Esophagus squamous epithelium (tissue), 5 donors: ENCODE measurements at places on chromosomes 7 and 10.

DNA sequence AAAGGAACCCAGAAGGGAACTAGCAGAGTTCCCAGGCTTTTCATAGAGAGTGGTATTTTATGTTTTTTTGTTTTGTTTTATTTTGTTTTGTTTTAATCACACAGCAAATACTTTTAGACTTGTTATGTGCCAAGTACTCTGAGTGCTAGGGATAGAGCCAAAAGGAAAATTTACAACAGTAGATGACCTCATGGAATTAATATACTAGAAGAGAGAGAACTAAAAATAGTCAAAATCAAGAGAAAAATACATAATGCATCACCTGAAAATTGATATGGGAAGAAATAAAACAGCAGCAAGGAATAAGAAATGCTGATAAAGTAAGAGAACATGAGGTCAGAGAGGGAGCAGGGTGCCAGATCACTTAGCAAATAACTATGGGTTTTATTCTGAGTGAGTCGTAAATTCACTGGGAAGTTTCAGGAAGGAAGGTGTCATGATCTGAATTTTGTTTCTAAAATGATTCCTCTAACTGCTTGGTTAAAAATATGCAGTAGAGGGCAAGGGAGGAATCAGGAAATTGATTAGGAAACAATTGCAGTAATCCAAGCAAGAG is 351.0 kb downstream of the ANKRD7 start:
- no peak for DNase-seq
- H3K27ac ChIP-seq: no peak overlapping the region

DNA sequence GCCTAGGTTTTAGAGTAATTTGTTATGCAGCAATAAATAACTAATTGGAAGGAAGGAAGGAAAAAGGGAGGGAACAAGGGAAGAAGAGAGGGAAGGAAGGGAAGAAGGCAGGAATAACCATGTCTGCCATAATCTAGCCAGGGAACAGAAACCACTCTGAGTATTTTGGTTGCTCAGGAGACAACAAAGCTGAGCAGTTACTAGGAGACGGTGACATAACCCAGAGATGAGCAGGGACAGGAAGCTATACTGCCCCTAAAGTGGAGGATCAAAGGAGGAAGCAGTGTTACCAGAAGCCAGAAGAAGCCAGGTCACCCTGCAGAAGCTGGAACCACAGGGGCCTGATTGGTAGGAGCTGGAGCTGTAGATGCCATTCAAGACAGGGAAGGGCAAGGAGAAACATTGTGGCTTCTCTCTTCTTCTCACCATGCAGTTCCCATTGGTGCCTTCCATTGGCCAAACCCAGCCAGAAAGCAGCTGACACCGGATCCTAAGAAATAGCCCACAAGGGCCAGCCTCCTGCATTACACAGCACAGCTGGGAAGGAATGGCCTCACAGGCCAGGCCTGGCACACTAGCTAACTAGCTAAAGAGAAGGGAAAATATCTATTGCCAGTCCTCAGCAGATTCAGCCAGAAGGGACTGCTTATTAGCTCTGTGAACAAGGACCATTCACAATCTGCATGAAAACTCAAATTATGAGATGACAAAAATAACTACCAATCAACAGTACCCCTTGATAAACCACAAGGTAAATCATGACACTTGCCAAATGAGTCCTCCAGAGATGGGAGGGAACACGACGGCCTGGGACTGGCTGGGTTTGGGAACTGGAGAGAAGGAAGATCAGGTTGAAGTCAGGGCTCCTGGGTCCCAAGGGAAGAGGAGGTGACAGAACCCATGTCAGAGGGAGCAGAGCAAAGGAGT is 184.5 kb upstream of the NFE2L3 start:
- no peaks in the 10 kb centered on the region for H3K4me1 ChIP-seq
- no peak overlapping the region for H3K27ac ChIP-seq
- H3K36me3 ChIP-seq: no peaks in the 10 kb centered on the region
- no peak for DNase-seq
- H3K27me3 ChIP-seq: no peaks in the 10 kb centered on the region
- no peak overlapping the region for H3K4me3 ChIP-seq

DNA sequence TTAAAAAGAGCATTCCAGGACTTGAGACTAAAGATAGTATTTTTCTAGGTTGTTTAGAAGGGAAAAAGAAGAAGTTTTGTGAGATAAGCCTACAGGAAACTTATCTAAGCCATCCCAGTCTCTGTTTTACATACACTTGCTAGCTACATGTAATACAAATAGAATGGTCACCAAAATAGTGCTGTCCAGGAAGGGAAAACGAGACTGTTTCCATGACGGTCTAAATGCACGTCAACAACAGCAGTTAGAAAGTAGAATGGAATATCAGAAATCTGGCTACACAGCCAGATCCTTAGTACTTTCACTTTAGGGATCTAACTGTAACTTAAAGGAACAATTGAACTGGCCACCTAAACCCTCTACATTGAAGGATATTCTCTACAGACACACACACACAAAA is 117.6 kb downstream of the TSPAN12 start:
- H3K27ac ChIP-seq: no peak overlapping the region
- no peak for DNase-seq
- H3K36me3 ChIP-seq: no peaks in the 10 kb centered on the region
- peak overlapping the region; percentile 6 for H3K4me3 ChIP-seq

DNA sequence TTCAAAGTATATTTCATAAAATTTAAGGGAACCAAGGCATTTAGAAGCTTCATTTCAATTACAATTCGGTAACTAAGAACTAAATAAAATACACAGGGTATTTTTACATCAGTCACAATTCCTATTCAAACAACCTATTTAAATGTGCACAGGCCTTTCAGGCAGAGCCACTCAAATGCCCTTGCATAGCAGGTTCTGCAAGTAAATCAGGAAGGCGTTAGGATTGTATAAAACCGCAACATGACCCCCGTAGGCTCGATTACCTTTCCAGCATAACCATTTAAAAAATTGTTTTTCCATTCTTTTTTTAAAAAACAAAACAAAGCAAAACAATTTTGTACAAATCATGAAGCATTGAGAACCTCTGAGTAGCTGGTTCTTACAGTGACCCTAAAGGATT is 289.9 kb upstream of the SP8 start:
- no peaks in the 10 kb centered on the region for H3K27me3 ChIP-seq
- H3K36me3 ChIP-seq: no peaks in the 10 kb centered on the region
- no peaks in the 10 kb centered on the region for H3K4me1 ChIP-seq
- no peak overlapping the region for H3K27ac ChIP-seq

DNA sequence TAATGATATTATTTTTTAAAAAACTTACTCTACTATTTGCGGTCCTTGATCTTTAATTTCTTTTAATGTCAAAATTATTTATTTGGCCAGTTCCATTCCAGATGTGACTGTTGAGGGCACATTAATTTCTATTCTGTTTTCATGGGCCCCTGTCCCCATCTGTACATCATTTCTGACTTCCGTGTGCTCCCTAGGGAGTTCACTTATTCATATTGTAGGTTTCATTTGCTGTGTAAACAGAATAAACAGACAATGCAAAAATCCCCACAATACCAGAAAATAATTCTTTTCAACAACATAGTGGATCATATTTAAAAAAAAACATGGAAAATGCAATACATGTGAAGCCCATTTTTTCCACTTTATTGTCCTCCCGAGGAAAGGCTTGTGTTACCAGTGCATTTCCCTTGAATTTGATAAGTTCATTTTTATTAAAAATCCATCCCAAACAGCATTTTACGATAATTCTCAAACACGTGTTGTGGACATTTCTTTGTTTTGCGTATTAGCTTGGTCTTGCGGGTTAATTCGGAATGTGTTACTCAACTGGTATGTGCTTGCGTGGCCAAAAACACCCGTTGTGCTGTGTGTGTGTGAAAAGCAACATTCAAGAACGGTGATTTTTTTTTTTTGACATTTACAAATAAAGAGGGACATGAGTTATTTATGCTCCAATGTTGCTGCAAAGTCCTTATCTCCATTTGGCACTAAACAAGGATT is 138.4 kb downstream of the MGMT start:
- H3K4me3 ChIP-seq: no peak overlapping the region
- H3K4me1 ChIP-seq: no peaks in the 10 kb centered on the region
- DNase-seq: no peak

DNA sequence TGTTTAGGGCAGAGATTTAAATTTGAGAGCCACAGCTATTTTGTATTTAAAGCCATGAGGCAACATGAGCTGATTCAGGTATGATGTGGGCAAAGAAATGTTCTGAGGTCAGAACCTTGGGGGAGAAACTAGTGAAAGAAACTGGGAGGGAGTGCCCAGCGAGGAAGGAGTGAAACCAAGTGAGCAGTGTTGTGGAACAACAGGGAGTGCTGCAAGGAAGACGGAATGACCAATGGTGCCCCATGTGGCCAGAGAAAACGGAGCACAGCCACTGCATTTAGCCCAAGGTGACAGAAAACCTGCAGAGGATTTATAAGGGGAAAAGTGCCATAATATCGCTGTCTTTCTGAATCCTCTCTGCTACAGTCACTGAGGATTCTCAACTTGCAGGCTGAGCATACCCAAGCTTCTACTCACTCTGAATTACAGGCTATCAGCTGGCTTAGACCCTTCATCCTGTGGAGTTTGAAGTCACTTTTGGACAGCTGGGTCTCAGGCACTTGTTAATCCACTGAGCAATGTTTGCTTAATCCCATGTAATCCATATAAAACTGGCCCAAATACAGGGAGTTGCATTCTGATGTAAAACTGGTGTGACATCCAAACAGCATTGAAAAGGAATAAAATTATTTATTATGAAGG is 777.3 kb downstream of the CCSER2 start:
- no peaks in the 10 kb centered on the region for H3K36me3 ChIP-seq
- H3K4me1 ChIP-seq: no peaks in the 10 kb centered on the region
- no peak for DNase-seq

GRCh38 chr7:98802781-98803110 is 67.1 kb downstream of the TMEM130 start:
- no peak for DNase-seq
- H3K27me3 ChIP-seq: no peaks in the 10 kb centered on the region
- H3K27ac ChIP-seq: no peak overlapping the region

GRCh38 chr10:49089557-49090188 is 25.6 kb downstream of the VSTM4 start:
- H3K4me1 ChIP-seq: peaks cover 11% of the 10 kb centered on the region
- peak overlapping the region; percentile 46 for H3K27ac ChIP-seq
- H3K36me3 ChIP-seq: no peaks in the 10 kb centered on the region

DNA sequence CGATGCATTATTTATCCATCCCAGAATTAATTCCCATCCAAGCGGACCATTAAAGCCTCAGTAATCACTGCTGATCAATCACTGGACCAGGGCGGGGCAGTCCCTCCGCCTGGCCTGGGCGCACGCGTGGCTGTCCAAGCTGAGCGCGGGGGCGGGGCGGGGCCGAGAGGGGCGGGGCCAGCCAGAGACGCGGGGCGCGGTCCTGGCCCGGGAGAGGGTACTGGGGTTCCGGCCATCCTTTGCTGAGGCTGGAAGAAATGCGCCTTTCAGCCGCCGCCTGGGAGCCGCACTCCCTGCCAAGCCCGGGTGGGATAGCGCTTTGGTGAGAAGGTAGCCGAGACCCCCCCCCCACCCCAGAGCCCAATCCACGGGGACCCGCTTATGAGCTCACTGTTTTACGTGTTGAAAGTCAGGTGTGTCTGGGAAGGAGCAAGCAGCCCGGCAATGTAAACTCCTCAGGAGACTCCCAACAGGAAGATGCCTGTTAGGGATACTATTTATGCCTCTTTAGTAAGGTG is at the start of gene ARHGAP22:
Gene ARHGAP22 (minus strand): TSS at position 83 of the 518 bp plus-strand sequence. CDS start 277 bp downstream, outside the sequence.
- DNase-seq: no peak
- H3K27me3 ChIP-seq: no peaks in the 10 kb centered on the region
- H3K36me3 ChIP-seq: no peaks in the 10 kb centered on the region
- peak within 1 kb of the TSS; percentile 15 for H3K4me3 ChIP-seq
- peak within 1 kb of the TSS; percentile 39 for H3K27ac ChIP-seq

GRCh38 chr7:98211221-98211675 is at the start of gene BHLHA15:
TSS of gene BHLHA15 (plus strand) at chr7:98211439. CDS start at chr7:98212310, 871 bp downstream.
- peaks cover 11% of the 10 kb centered on the region for H3K4me1 ChIP-seq
- H3K27me3 ChIP-seq: no peaks in the 10 kb centered on the region
- no peak for DNase-seq

DNA sequence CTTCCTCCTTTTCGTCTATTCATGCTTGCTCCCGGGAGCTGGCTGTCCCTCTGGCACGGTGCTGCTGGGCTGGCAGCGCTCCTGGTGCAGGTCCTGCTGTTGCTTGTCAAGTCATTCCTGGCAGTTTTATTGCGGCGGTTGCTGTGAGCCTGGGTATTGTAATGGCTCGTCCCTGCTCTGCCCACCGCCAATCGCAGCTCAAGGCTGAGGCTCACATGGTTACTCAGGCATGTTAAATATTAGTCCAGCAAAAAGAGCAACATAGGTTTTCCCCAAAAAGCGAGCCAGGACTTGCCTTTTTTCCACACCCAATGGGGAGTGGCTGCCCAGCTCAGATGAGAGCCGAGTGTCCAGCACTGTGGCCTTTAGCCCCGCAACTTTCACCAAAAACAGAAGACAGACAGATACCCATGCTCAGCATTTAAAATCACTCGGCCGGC is 492.9 kb upstream of the FOXK1 start:
- H3K27ac ChIP-seq: peak overlapping the region; percentile 44
- H3K4me1 ChIP-seq: peaks cover 23% of the 10 kb centered on the region
- H3K27me3 ChIP-seq: no peaks in the 10 kb centered on the region
- H3K36me3 ChIP-seq: no peaks in the 10 kb centered on the region

- DNase-seq: no peak
- no peak overlapping the region for H3K4me3 ChIP-seq
- H3K4me1 ChIP-seq: no peaks in the 10 kb centered on the region
- no peaks in the 10 kb centered on the region for H3K27me3 ChIP-seq
- H3K27ac ChIP-seq: no peak overlapping the region
These were observed 12.2 kb downstream of the DNAJB9 start for GRCh38 chr7:108581655-108582491.

DNA sequence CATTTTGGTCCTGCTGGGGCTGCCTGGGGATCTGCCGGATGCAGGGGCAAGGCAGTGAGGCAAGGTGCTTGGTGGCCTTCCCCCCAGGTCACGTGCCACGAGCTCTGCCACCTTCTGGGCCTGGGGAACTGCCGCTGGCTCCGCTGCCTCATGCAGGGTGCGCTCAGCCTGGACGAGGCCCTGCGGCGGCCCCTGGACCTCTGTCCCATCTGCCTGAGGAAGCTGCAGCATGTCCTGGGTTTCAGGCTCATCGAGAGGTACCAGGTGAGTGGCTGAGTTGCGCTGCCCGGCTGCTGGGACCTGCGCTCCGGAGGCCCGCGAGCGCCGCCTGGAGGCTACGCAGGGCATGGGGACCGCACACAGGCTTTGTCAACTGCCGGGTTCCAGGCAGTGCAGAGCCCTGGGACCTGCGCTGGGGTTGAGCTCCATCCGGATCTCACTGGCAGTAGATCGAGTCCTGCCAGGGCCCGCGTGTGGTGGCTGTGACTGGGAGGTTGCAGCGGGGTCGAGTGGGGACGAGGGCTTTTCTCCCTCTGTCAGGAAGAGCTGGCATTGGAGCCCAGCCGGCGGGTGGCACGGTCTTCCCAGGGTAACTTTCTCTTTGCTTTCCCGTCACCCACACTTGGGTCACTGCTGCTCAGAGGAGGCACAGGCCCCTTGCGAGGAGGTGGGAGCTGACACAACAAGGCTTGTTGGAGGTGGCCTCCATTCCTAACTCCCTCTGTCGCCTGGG is 21.7 kb downstream of the AMZ1 start:
- H3K27me3 ChIP-seq: no peaks in the 10 kb centered on the region
- H3K4me1 ChIP-seq: no peaks in the 10 kb centered on the region
- DNase-seq: no peak
- H3K4me3 ChIP-seq: peak overlapping the region; percentile 24

GRCh38 chr7:106413446-106413845 is 128.7 kb upstream of the NAMPT start:
- H3K36me3 ChIP-seq: no peaks in the 10 kb centered on the region
- DNase-seq: no peak
- H3K27ac ChIP-seq: no peak overlapping the region
- H3K27me3 ChIP-seq: no peaks in the 10 kb centered on the region

GRCh38 chr7:33707427-33707826 is 197.9 kb upstream of the BMPER start:
- H3K4me1 ChIP-seq: no peaks in the 10 kb centered on the region
- no peaks in the 10 kb centered on the region for H3K27me3 ChIP-seq
- no peaks in the 10 kb centered on the region for H3K36me3 ChIP-seq
- DNase-seq: no peak
